ENCODE measurements at places on chromosomes 7 and 10.
A peak's percentile ranks its signal among the peaks of the same experiment; 100 is the strongest.

DNA sequence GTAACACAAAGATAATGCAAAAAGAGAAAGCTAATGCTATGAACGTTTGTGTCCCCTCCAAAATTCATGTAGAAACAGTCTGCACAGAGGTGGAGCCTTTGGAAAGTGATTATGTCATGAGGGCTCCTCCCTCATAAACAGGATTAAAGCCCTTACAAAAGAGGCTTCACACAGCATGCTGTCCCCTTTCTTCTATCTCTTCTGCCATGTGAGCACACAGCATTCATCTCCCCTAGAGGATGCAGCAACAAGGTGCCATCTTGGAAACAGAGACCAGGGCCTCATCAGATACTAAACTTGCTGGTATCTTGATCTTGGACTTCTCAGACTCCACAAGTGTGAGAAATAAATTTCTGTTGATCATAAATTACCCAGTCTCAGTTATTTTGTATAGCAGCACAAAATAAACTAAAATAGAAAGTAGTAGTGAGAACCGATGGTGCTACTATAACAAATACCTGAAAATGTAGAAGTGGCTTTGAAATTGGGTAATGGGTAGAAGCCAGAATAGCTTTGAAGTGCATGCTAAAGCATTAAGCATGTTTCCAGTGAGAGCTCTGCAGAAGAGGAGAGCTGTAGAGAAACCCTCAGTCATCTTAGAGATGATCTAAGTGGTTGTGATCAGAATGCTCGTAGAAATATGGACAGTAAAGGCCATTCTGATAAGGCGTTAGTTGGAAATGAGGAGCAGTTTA is 108.7 kb downstream of the DNAJC1 start:
- DNase-seq = no peak

- DNase-seq = no peak
These were observed 45.0 kb upstream of the STK17A start for GRCh38 chr7:43537765-43538403.

GRCh38 chr7:18347170-18347569 is 148.4 kb upstream of the HDAC9 start:
- DNase-seq = no peak

DNA sequence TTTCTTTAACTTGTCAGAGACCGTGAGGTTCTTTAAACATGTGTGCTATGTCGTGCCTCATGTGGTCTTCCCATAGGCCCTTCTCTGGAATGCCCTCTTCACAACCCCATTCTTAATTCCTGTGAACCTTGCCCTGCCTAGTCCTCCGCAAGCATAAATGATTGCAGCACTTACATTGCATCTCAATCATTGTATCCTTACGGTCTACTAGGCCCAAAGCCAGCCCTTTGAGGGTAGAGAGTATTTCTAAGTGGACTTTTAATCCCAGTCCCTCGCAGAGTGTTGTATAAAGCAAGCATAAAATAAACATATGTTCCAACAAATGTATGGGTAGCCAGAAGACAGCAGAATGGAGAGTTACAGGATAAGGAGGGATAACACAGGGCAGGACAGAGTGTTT is 92.1 kb upstream of the FAM133B start:
- DNase-seq = no peak

DNA sequence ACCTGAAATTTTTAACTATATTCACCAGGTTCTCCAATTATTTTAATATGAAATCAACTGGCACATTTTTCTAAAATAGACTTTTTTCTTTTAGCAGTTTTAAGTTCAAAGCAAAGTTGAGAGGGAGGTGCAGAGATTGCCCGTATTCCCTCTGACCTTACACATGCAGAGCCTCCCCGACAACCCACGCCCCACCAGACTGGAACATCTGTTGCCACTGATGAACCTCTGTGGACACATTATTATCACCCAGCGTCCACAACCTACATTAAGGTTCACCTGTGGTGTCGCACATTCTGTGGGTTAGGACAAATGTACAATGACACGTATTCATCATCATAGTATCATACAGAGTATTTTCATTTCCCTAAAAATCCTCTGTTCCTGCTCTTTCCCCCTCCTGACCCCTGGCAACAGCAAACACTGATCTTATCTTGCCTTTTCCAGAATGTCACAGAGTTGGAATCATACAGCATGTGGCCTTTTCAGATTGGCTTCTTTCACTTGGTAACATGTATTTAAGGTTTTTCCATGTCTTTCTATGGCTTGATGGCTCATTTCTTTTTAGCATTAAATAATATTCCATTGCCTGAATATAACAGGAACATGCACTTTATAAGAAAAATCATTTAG is 37.1 kb downstream of the COBL start:
- no peak for DNase-seq

GRCh38 chr7:102914585-102914984 is 1.8 kb downstream of the LRRC17 start:
- no peak for DNase-seq

GRCh38 chr7:34486371-34486770 is 171.6 kb upstream of the NPSR1 start:
- no peak for DNase-seq

- no peak for DNase-seq
These were observed 14.3 kb downstream of the TES start for GRCh38 chr7:116224492-116225098.

GRCh38 chr7:26090927-26091519 is 61.0 kb upstream of the NFE2L3 start:
- peak; percentile 70 for DNase-seq

DNA sequence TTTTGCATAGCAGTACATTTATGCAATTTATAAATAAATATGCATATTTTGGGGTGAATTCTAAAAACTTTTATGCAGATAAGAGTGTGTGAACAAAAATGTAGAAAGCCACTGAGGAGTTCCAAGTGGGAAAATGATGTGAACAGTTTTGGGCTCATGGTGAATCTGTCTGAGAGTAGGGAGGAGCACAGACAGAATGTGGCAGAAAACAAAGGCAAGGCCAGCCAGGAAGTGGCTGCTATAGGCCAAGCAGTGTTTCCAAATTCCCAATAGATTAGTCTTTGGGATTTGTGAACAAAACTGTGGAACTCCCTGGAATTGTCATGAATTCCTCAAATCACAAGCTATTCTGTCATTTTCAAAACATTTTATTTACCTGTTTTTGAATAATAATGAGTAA is 73.6 kb upstream of the AMPH start:
- DNase-seq = no peak

Measured in retina (tissue), 1 donor.